Myocyte (in vitro differentiated cells): ENCODE measurements at places on chromosomes 5 and 9.

GRCh38 chr5:79840084-79840990 is 150.7 kb downstream of the CMYA5 start:
- DNase-seq: peak; percentile 28

- peak; percentile 30 for DNase-seq
Measured at GRCh38 chr9:22203371-22204138, 194.4 kb upstream of the CDKN2B start.

DNA sequence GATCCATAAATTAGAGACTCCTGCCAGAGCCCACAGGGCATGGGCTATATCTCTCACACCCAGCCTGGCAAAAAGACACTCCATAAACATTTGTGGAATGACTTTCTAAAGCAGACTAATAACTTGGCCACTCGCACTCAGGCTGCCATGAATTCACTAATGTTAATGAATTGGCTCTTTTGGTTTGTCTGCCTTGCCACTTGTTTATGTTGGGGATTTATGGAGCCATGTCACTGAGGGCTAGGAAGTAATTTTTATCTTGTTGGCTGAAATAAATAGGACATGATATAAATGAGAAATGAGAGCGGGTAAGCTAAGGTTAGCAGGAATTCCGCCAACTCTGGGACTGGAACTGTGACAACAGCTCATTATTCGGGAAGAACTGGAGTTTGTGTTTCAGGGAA is 55.2 kb downstream of the DROSHA start:
- no peak for DNase-seq

GRCh38 chr5:156379206-156379605 is 52.2 kb downstream of the SGCD start:
- no peak for DNase-seq

DNA sequence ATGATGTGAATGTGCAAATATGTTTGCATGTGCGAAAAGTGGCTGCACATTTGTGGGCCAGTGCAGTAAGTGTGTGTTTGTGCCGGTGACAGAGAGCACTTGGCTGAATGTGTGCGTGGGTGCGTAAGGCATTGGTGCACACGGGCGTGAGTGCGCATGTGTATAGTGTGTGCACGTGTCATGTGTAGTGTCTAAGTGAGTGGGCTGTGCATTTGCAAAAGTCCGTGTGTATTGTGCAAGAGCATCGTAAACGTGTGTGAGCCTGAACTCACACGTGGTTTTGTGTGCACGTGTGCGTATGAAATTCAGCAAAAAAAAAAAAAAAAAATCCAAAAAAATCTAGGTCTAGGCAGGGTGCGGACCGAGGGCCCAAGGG is 6.5 kb upstream of the EBF1 start:
- DNase-seq: no peak

DNA sequence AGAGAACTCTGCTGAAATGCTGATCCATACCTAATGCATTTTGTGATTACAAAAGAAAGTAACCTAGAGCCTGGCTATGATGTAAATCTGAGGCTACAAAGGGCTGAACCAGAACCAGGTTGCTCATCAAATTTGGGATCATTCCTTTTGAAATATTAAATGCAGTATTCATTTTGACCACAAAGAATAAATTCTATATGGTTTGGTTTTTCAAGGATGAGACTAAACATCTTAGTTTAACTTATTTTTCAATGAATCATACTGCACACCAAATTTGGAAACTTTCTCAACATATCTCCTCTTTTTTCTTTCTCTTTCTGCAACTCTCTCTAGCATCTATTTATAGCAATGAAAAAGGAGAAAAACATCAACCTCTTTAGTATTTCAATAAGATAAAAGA is 46.5 kb downstream of the CEMIP2 start:
- no peak for DNase-seq

GRCh38 chr5:71695071-71695470 is 24.0 kb upstream of the CARTPT start:
- DNase-seq: peak; percentile 15

DNA sequence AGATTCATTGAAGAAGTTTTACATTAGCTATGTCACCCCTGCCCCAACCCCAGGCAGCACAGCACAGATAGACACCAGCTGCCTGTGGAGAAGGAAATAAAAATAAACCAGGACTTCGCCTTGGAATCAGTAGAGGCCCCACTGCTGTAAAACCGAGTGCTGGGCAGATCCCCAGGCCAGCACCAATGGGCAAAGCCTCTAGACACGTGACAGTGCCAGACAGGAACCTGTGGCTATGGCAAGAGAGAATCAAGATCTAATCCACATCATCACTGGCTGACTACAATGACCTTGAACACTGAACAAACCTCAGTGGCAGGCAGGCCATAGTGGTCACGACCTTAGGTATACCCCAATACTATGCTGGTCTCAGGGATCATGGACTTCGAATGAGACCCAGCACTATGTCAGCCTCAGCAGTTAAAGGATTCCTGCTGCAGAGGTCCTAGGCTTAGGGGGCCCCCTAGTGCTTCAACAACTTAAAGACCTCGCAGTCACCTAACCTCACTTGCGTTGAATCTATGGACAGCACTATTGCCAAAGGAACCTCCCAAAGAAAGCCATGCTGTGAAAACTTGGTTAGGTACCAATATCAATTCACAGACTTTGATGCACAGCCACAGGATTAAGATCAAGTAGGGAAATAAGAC is 2118.6 kb upstream of the C9orf72 start:
- no peak for DNase-seq
